Stimulated activated CD8-positive, alpha-beta memory T cell treated with anti-CD3 and anti-CD28 coated beads, Interleukin-15, amount 100 ng/mL, for 4 hours (primary cell): ENCODE measurements at places on chromosomes 4 and X.

DNA sequence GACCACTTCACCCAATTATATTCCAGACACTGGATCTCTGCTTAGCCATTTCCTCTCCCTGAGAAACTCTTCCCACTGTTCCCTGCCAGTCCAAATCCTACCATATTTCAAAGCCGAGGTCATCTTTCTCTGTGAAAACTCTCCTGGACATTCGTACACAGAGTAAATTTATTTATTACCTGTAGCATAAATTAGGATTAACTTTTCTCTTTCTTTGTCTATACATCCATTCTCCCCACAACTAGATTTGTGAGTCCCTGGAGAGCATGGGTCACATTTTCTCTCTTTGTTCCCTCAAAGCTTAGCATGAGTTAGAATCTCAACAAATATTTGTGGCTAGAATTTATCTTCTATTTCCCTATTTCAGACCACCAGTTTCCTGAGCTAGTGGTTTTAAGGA is 27.8 kb upstream of the SMIM10 start:
- no peak for DNase-seq

DNA sequence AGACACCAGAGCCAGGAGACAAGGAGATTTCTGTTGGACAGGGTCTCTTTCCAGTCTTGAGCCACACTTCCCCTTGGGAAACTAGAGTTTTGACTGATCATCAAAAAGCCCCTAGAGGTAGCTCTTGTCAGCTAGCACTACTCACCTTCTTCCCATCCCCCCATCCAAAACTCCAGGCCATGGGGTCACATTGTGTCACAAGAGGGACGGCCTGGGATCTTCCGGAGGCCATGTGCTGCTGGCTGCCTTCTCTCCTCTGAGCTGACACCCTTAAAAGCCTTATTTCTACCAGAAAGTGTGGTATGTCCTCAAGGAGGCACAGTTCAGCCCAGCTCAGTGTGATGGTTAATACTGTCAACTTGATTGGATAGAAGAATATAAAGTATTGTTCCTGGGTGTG is 7.8 kb downstream of the PNMA3 start:
- DNase-seq: no peak

- DNase-seq: no peak
Observed at GRCh38 chrX:134745636-134746409, 87.6 kb upstream of the PLAC1 start.

DNA sequence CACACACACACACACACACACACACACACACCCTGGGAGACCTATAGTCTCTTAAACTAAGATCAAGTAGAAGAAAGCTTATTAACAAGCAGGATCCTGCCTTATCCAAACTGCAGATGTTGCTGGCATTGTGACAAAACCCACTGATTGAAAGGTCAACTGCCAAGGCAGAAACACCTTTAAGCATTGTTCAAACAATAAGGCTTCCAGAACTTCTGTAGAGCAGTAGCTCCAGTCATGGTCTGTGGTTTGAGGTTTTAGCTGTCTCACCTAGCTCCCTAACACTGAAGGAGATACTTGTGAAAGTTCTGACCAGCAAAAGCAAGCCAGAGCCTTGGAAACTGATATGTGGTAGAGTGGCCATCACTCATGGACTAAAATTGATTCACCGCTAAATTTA is 59.8 kb downstream of the PTCHD1 start:
- no peak for DNase-seq

DNA sequence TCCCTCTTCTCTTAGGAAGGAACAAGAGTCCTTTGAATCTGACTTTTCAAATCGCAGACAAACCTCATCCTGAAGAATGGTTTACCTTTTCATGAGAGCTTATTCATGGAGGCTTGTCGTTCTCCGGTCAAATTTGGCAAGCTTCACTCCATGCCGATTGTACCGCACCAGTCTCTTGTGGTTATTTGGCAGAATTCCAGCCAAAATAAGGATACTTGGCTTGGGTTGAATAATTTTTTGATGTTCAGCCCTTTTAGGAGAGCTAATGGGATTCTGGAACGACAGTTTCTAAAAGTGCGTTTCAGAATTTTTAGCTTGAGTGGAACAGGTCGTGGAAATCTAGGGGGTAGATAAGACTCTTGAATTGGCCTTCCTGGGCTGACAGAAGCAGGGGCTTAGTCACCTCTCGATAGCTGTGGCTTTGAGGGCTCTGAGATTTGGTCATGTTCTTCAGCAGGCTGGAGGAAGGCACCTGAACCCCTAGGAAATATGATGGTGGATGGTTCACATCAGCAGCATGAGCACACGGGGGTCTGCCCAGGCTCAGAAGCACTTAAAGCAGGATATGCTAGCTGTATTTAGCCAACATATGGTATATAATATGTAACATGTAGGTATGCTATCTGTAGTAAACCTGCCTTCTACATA is 1.5 kb downstream of the KLHL2 start:
- no peak for DNase-seq

DNA sequence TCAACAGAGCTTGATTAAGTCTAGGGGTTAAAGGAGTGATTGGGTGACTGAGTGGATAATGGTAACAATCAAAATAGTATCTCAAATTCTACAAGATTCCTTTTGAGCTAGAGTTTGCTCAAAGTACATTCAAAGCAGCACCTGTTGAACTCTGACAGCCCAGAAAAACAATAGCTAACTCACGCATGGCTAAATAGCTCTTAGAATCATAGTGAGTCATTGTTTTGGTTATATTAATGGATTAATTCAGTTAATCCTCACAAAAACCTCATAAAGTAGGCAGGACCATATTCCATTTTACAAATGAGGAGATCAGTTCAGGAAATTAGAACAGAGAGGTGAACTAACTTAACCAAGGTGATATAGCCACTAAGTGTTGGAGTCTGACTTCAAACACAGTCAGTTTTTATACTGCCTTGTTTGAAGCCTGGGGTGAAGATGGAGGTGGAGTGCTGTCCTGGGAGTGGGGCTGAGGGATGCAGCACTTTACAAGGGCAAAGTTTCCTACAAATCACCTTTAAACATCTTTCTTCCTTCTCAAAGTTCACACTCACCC is 35.9 kb upstream of the PPM1K start:
- no peak for DNase-seq

GRCh38 chr4:62208921-62209320 is 1008.8 kb downstream of the ADGRL3 start:
- no peak for DNase-seq

- DNase-seq: no peak
Observed at GRCh38 chrX:110108381-110108821, 105.5 kb downstream of the TMEM164 start.

DNA sequence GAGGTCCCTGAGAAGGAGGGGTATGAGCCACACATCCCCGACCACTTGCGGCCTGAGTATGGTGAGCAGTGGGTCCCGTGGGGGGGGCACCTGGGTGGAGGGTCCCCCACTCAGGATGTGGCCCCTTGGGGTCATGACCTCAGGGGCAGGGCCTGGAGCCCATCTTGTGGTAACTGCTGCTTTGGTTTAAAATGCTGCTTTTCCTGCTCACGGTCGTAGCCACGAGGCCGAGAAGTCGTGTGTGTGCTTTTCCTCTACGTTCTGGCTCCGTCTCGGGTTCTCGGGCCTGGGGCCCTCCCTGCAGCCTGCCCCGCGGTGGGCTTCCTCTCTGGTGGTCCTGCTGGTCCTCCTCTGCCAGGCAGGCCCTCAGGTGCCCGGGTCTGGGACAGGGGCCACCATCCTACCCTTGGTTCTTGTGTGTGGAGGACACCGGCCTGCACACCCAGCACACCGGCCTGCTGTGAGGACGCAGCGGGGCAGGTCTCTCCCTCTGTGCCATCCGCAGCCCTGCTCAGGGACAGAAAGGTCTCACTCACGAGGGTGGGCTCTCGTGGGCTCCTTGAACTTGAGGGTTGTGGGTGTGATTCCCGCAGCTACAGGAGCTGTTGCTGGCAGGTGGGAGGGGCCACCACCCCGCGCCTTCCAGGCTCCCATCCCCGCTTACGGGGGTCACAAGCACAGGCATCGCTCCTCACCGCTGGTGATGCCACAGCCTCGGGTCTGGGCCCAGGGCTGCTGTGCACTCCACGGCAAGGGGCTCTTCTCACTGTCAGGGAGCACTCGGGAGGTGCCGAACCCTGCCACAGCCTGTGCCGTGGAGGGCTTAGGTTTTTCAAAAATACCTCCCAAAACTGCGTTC is 19.6 kb downstream of the UVSSA start:
- no peak for DNase-seq

- no peak for DNase-seq
Observed at GRCh38 chrX:53241558-53241957, 16.6 kb upstream of the KDM5C start.

DNA sequence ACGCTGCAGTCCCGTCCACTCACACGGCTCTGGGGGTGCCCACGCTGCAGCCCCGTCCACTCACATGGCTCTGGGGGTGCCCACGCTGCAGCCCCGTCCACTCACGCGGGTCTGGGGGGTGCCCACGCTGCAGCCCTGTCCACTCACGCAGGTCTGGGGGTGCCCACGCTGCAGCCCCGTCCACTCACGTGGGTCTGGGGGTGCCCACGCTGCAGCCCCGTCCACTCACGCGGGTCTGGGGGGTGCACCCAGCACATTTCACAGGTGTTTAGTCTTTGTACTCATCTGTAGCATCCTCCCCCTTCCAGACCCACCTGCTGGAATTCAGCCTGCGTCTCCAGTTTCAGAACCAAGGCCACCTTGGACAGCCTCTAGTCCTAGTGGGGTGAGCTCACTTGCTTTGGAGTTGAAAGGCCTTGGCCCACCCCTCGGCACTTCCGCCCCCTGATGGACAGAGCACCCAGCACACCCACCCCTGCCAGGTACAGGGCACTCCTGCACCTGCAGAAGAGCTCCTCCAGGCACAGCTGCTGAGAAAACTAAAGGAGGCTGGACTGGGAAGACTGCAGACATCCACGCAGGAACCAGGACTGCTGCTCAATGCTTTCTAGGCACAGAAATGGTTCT is 73.0 kb downstream of the ABLIM2 start:
- no peak for DNase-seq

GRCh38 chr4:55397126-55397436 is 1.3 kb downstream of the TMEM165 start:
- no peak for DNase-seq

DNA sequence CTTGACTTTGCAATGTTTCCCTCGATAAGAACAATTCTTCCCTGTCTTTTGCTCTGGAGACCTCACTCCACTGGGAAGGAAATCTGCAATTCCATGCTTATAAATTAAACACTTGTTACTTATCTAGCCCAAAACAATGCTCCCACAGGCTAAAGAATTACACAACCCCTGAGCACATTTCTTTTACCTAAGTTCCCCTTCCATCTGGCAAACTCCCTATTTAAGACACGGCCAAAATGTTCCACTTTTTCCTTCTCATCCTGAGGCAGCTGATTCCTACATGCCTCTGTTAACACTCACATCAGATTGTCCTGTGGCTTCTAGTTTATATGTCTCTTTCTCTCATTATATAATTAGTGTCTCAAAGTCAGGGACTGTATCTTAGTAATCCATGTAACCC is 211.7 kb downstream of the COX18 start:
- no peak for DNase-seq

- no peak for DNase-seq
Observed at GRCh38 chr4:107853444-107854355, 29.0 kb downstream of the SGMS2 start.

- no peak for DNase-seq
Observed at GRCh38 chr4:77994194-77994721, 62.9 kb upstream of the FRAS1 start.

- no peak for DNase-seq
Observed at GRCh38 chrX:10360116-10360515, 203.3 kb downstream of the CLCN4 start.

GRCh38 chr4:157222771-157223160 is 2.2 kb downstream of the GRIA2 start:
- DNase-seq: no peak

DNA sequence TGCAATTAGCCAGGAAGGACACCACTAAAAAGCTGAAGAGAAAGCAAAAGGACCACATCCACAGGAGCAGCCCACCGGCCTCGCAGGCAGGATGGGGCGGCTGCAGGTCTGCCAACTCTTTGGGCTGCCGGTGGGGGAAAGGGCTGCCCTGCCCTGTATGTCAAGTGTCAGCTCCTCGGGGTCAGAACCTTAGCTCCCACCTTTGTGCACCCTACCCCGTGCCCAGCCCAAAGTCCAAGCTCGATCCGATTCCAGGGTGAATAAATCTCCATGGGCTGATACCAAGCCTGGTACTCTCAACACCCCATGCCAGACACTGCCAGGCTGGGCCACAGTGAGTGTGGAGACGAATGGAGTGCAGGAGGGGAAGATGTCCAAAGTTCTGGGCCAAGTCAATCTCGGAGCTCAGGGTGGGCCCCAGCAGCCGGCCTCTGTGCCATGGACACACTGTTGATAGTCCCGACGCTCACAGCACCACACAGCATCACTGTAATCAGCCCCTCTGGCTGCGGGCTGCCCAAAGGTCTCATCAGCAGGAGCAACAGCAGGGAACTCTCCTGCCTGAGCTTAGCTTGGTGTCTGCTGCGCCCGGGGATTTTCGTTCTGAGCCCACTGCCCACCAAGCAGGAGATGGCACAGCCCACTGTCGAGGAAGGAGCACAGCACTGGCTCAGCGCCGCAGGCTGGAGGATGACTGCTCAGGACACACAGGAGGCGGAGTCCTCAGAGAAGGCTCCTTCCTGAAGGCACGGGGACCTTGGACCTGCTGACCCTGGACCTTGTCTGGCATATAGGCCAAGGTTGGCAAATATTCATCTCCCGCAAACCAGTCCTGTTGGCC is 84.4 kb downstream of the JAKMIP1 start:
- no peak for DNase-seq

- DNase-seq: no peak
Observed at GRCh38 chrX:37817176-37817575, 30.2 kb downstream of the DYNLT3 start.

- no peak for DNase-seq
Observed at GRCh38 chr4:178215763-178216162, 773.5 kb upstream of the AGA start.

- DNase-seq: no peak
Observed at GRCh38 chr4:88104902-88105610, 53.4 kb downstream of the ABCG2 start.

GRCh38 chr4:122045533-122045932 is 93.7 kb upstream of the TRPC3 start:
- no peak for DNase-seq

- no peak for DNase-seq
Observed at GRCh38 chrX:49276207-49276606, 6.6 kb downstream of the PPP1R3F start.

DNA sequence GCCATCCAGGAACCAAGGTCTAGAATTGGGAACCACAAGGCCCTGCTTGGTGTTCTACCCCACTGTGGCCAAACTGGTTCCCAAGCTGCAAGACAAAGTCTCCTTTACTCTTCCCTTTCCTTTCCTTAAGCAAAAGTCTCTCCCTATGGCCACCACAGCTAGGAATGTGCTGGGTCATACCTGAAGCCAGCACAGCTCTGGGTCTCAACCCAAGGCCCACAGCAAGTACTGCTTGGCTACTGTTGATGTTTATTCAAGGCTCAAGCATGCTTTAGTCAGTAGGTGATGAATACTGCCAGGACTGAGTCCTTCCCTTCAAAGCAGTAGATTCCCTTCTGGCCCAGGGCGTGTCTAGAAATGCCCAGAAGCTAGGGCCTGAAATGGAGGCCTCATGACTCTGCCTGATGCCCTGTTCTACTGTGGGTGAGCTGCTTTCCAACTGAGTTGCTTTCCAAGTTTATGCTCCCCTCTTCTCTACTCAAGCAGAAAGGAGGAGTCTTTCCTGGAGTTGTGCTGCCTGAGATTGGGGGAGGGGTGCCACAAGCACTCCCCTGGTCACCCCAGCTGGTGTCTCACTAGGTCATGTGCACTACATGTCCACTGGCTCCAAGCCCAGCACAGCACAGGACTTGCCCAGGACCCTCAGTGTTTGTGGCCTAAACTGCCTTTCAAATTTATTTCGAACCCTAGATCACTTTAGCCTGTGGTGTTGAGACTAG is 44.9 kb downstream of the STAP1 start:
- DNase-seq: no peak

GRCh38 chr4:133513901-133514300 is 364.8 kb downstream of the PCDH10 start:
- no peak for DNase-seq
